ENCODE measurements at places on chromosomes 16 and 17.
A peak's percentile ranks its signal among the peaks of the same experiment; 100 is the strongest.

DNA sequence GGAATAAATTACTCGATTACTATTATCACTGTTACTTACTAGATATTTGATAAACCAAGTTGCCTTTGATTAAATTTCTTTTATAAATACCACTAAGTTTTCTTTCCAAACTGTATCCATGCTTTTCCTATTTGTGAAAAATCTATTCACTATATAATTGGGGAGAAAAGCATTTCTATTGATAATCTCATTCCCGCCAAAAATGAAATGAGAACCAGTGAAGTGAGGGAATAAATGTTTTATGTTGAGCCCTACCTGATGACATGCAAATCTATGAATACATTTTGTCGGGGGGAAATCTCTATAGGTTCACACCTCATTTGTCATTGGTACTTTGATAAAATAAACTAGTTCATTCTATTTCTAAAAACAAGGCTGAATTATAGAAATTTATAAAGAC, 15.7 kb downstream of the BRIP1 start:
- no peak for DNase-seq

GRCh38 chr17:47883589-47884426, 12.2 kb upstream of the SP2 start:
- DNase-seq, result no peak

- DNase-seq, result peak; percentile 28
Measured at GRCh38 chr16:57589374-57589773, 39.1 kb upstream of the ADGRG1 start.

DNA sequence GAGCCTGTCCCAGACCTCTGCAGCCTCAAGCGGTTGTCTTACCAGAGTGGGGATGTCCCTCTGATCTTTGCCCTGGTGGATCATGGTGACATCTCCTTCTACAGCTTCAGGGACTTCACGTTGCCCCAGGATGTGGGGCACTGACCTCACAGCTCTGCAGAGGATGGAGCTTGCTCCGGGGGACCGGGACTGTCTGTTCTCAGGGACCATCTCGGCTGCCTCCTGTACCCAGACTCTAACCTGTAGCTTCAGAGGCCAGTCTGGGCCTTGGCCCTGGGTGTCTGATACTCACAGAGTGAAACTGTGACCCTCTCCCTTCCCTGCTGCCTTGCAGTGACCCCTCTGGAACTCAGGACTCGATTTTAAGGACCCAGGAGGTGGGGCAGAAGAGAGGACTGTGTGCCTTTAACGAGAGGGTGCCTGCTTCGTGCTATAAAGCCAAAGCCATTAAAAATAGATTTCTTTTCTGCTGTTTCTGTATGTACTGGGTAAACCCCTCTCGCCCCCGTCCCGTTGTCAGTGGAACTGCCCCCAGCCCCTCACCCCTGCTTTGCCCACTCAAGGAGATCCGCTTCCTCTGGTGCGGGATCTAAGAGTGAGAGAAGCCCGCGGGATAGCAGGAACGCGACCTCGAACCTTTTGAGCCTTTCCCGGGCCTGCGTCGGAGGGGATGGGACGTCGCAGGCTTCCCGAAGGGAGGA, 1.1 kb upstream of the LLGL2 start:
- no peak for DNase-seq

GRCh38 chr16:85986931-85987749, 88.2 kb downstream of the IRF8 start:
- peak; percentile 87 for DNase-seq

DNA sequence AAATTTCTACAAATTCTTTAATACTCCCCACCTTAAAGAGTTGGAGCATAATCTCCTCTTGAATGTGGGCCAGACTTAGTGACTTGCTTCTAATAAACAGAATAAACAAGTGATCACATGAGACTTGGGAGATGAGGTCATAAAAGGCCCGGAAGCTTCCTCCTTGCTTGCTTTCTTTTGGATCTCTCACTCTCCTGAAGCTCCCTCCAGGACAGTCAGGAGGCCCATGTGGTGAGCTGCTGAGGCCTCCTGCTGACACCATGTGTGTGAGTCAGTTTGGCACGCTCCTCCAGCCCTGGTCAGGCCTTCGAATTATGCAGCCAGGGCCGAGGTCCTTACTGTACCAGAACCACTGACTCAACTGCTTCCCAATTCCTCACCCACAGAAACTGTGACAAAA, 53.2 kb downstream of the NDEL1 start:
- DNase-seq, result no peak

DNA sequence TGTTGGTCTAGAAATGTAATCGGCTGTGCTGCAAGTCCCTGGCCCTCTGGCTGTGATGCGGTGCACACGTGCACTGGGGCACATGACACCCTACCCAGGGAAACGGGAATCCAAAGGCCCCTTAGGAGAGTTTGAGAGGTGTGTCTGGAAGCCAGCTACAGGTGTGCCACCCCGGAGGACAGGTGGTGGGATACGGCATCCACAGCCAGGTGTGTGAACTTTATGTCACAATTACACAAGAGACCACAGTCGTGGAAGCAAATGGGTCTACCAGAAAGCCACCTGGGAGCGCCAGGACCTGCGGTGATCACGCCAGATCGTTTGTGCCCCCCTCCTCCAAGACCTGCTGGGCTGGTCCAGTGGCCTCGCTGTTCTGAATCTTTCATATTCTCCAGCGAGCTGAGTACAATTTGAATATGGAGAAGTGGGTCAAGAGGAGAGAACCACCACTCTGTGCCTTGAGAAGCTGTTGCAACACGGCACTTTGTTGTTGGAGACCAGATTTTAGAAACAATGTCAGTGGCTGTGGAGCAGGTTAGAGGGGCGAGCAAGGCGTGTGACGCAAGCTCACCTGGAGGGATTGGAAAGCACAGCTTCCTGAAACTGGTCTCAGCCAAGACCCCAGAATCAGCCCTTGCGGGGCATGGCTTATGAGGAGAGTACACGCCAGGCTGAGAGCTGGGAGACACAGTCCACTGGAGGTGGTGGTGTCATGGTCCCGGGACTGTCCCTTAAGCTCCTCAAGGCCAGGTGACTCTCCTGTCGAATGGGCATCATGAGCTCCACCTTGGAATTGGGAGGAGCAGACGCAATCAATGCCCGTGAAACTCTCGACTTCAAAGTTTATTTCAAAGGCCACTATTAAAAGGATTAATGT, 37.4 kb downstream of the COX4I1 start:
- no peak for DNase-seq

- DNase-seq, result no peak
Measured at GRCh38 chr17:72022328-72023275, 98.2 kb upstream of the SOX9 start.

DNA sequence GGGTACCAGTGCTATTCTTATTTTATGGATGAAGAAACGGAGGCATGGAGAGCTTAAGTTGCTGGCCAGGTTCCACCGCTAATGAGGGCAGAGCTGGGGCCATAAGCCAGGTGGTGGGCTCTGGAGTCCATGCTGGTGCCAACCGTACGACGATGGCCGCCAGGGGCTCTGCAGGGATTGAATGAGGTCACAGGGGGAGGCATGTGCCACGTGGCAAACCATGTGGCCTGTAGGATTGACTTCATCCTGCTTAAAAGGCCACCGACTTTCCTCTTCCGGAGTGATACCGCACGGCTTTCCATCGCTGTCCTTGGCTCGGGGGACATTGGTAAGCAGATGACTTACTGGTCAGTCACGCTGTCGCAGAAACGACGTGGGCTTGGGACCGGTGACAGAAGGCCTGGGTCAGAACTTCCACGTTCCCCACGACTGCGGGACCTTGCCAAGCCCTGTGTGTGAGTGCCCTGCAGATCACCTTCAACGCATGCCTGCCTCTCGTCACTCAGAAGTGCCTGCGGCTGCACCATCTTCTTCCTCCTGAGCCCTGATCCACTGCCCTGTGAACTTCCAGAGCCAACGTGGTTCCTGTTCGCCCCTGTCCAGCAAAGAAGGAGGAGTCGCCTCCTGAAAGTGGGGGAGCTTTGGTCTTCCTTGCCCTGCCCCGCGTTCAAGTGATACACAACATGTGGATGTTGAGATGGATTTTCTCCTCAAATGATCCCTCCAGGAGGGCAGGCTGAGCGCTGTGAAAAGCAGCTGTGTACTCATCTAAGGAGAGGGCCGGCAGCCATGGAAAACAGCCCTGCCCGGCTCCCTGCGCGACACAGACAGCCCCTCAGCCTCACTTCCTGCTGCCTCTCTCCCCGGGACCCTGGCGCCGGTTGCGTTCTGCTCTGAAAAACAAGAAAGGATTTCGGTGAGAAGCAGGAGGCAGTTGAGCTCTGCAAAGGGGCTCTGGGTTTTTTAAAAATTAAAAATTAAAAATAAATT, 176.7 kb downstream of the C16orf95 start:
- DNase-seq, result no peak

DNA sequence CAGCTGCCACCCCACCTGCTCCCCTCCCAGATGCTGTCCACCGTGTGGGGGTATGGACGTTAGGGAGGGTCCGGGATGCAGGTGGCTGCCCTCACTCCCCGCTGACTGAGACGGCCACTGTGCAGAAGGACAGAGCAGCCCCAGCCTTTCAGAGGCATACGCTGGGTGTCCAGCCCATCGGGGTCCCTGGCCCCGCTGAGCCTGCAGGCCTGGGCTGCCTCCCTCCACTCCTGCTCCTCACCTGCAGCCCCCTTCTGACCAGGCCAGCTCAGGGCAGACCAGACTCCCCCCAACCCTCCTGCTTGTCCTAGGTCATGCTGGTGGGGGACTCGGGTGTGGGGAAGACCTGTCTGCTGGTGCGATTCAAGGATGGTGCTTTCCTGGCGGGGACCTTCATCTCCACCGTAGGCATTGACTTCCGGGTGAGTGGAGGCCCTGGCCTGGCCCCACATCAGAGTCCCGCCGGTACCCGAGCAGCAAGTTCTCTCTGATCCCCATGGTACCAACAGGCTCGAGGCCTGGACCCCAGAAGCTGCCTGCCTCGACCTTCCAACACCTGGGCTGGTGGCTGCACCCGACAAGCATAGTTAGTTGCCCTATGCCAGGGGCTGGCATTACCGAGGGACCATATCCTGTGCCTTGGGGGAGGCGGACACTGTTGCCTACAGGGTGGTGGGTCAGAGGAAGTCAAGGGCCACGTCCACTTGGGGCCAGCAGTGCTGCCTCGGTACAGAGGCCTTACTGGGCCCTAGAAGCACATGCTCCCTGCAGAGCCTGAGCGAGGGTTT, 1.4 kb downstream of the RAB26 start:
- DNase-seq, result peak; percentile 78

DNA sequence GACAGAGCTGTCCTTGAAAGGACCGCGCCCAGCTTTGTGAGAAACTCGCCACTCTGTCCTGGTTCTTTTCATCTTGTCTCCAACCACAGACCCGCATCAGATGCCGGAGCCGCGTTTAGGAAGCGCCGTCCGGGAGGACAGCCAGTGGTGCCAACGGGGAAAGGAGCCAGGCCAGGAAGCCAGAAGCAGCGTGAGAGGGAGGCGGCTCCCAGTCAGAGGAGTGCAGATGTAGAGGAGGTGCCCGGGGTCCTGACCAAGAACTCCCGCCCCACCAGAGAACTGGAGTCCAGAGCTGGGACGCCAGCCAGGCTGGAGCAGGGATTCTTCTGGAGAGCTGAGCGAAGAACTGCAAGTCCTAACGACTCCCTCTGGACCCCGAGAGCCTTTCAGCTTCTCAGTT, 49.3 kb upstream of the TNRC6C start:
- no peak for DNase-seq

DNA sequence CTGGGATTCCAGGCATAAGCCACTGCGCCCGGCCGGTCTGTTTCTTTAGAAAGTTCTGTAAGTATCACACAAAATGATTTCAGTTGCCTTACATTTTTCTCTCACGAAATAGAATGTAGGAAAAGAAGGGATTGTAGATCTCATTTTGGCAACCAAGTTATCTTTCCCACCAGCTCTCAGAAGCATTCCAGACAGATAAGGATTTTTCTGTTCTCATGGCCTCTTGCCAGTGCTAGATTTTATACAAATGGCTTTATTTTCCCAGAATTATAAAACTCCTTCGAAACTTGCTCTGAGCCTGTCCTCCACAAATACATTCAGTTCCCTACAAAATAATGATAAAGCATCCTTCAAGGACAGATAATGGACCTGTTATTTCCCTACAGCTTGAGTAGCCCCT, 46.9 kb downstream of the LCMT1 start:
- no peak for DNase-seq

GRCh38 chr16:58815181-58815888, 81.2 kb upstream of the GOT2 start:
- DNase-seq, result no peak

GRCh38 chr16:64384636-64385035, 737.2 kb downstream of the CDH11 start:
- DNase-seq, result no peak

DNA sequence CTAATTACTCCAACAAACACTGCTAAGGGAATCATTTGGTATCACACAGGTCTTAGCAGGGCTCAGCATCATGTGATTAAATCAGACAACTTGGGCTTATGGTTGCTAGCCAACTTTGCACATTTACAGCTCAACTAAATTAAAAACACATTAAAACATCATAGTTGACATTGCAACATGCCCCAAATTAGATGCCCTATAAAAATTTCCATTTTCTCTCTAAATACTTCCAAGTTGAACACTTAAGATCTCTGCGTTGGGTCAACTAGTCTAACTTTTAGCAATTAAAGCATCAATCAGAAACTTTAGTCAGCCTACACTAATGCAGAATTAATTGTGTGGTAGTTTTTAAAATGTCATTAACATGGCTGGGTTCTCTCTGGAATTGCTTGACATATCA, 12.1 kb downstream of the DNAJC7 start:
- no peak for DNase-seq

- DNase-seq, result peak; percentile 72
Measured at GRCh38 chr16:11915114-11915643, 577 bp downstream of the GSPT1 start.

DNA sequence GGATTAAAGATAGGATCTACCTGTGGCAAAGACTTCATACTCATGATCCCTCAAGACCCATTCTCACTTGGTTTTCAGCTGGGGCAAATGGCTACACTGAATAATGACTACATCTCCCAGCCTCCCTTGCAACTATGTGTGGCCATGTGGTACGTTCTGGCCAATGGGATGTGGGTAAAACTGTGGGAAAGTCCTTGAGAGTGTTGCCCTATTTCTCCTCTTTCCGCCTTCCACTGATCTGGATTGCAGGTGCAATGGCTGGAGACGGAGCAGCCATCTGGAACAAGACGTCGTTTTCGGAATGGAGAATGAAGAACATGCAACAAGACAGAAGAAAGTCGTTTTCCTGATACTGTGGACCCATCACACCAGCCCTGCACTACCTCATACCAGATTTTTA, 48.5 kb downstream of the HAPSTR1 start:
- no peak for DNase-seq

DNA sequence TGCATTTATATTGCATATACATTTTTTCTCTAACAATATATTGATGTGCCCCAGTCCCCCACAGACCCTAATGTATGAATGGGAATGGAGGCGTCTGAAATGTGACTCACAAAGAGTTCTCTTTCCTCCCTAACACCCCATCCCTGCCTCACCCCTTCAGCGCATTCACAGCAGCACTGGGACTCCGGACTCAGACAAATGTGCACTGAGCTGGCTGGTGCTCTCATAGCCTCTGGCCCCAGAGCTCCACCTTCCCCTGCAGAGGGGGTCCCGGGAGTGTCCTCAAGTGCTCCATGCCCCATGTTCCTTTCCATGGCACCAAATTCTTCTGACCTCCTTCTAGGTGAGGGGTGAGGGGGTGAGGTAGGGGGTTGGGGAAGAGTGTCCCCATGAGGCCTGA, 20.6 kb downstream of the NPTX1 start:
- no peak for DNase-seq

GRCh38 chr17:61477204-61477834, 25.1 kb downstream of the TBX4 start:
- DNase-seq, result no peak

GRCh38 chr17:39619786-39620101, 7.0 kb upstream of the PPP1R1B start:
- DNase-seq, result no peak
